ENCODE measurements at places on chromosomes 7 and 10.

GRCh38 chr7:142313528-142313927, 55.7 kb upstream of the PRSS58 start:
- DNase-seq = no peak

DNA sequence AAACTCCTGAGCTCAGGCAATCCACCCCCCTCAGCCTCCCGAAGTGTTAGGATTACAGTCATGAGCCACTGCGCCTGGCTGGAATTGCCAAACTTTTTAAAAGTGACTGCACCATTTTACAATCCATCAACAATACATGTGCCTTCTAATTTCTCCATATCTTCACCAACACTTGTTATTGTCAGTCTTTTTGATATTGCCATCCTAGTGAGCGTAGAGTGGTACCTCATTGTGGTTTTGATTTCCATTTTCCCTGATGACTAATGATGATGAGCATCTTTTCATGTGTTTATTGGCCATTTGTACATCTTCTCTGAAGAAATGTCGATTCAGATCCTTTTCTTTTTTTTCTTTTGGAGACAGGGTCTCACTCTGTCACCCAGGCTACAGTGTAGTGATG, 21.7 kb upstream of the STRIP2 start:
- no peak for DNase-seq

- no peak for DNase-seq
Measured at GRCh38 chr7:90743626-90744025, 147.5 kb downstream of the CDK14 start.

DNA sequence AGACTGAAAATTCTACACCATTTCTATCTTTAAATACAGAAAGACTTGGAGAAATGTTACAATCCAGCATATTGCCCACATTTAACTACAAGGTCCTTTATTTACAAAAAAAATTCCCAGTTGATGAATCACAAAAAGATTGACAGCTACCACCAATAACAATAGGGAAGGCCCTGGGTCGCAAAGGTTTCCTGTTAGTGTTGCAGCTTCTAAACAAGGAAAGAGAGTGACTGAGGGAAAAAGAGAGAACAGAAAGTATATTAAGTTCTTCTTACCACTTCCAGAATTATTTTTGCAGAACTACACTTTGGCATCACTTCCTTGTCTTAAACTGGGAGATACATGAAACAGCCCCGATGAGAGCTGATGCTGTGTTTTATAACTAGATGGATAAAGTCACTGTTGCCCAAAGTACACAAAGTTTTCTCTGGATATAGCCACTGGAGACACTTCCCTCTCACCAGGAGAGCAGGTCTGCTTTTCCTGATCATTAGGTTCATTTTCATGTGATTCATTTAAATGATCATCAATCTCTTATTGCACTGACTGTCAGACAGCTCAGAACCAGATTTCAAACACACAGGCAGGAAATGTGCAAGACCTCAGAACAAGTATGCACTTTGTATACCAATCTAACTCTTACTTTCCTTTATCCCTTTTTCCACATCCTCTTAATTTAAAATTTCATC, 57.0 kb downstream of the SHTN1 start:
- no peak for DNase-seq

DNA sequence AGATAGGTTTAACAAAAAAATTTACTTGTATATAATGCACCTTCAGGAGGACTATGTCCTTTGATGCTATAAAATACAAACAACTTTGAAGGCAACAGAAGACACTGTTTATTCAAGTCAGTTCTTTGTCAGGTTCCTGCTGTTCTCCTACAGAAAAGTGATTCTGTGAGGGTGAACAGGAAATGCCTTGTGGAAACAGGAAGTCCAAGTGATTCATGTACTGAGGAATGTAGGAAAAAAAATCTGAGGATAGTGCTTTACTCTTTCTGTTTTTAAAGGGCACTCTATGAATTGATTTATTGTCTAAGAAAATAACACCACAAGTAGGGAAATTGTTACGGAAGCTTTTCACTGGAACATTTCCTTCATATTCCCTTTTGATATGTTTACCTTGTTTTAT, 171.9 kb downstream of the HDAC9 start:
- no peak for DNase-seq

- DNase-seq = no peak
Measured at GRCh38 chr7:155896531-155897263, 84.4 kb upstream of the SHH start.

GRCh38 chr10:75247797-75248196, 12.0 kb upstream of the COMTD1 start:
- no peak for DNase-seq

DNA sequence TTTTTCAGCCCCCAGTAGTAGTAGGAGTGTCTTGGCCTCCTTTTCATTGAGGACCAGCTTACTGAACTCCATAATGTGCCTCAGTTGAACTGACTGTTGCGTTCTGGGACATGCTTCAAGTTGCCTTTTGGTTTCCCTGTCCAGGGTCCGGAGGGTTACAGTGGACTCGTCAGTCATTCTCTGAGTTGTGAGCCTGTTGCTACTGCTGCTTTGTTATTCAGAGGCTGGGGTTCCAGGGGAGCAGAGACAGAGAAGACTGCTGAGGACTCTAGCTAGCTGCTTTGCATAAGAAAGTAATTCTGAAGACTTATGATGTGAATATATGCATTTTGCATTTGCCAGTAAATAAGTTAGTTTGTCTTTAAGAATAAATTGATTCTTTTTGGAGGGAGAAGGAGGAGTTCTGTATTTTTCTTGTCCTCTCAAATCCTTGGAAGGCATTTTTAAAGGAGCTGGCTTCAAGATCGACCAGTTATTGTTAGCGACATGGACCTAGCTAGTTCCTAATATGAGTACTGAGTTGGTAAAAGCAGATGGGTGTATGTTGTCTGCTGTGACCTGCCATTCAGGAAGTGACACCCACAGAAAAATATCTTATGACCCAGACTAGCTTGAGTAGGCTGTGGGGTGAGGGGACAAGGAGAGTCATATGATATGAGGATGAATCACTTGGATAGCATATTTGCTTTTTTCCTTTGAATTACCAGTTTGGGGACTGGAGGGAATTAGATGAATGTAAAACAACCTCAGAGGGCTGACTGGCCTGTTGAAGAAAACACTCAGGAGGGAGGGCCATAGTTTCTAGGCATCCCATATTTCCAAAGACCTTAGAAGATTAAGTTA, 8.3 kb downstream of the PI4K2A start:
- peak; percentile 34 for DNase-seq

GRCh38 chr10:43338117-43338516, 33.3 kb upstream of the FXYD4 start:
- no peak for DNase-seq

DNA sequence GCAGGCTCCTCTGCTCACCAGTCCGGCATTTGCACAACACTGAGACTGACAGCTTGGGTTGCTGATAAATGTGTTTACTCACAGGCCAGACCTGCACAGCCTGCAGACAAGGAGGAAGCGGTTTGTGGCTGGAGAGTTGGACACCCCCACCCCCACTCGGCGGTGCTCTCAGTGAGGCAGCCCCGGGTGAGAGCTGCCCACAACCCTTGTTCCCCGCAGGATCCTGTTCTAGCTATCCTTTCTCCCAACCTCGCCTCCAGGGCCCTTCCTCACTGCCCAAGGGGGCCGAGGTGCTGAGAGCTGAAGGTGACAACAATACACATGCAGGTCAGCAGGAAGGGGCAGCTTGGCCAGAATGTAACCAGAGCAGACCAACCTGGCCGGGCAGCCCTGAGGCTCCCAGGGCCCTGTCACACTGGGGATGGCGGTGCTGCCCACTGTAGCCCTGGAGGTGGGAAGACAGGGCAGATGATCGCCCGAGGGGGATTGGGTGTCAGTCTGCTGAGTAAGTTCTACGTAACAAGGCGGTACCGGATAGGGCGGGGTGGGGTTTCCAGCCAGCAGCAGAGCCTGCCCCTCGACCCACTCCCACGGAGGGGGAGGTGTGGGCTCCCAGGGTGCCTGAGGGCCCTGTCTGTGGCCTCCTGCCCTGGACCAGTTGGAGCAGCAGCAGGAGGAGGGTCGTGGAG, 2.1 kb upstream of the ADAM8 start:
- no peak for DNase-seq
